ENCODE measurements at places on chromosomes 11 and 22. TPM values are rescaled to one million over a fixed set of nuclear protein-coding genes. Genes with fewer than 3 reads are reported as not detected.

The OR8D2 gene
- not detected for total RNA-seq

The OR10D3 gene
- not detected for total RNA-seq

The CEP57 gene
- total RNA-seq: 16.5 TPM

The HTATIP2 gene
- 184 TPM for total RNA-seq

The ELF5 gene
- not detected for total RNA-seq

Measured in A549 treated with RU486 at 1 μM for 4 hours (cell line).